Breast epithelium (tissue), 4 donors: ENCODE measurements at places on chromosomes 16 and 17. TPM values are rescaled to one million over a fixed set of nuclear protein-coding genes. Genes with fewer than 3 reads are reported as not detected.

- no peaks in the 10 kb centered on the region for H3K27me3 ChIP-seq
- no peaks in the 10 kb centered on the region for H3K36me3 ChIP-seq
- no peak overlapping the region for H3K4me3 ChIP-seq
- no peak overlapping the region for H3K27ac ChIP-seq
- no peaks in the 10 kb centered on the region for H3K4me1 ChIP-seq
- no peak for DNase-seq
Measured at GRCh38 chr16:80025236-80025635, 424.7 kb upstream of the MAF start.

DNA sequence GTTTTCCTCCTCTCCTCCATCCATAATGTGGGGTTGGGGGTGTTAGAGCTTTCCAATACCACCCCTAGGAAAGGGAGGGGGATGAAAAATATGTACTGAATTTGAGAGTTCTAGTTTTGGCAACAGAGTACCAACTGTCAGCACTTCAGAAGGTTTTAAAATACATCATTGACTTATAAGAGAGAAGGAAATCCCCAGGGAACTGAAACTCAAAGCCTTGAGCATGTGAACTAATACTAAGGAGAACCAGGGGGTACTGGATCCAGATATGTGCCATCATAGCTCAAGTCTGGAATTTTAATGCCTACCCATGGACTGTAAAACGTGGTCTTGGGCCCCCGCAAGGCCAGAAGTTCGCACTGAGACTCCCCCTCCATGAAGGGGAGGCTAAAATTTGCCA, 15.8 kb downstream of the CACNG5 start:
- no peak for DNase-seq
- no peaks in the 10 kb centered on the region for H3K27me3 ChIP-seq
- H3K36me3 ChIP-seq: no peaks in the 10 kb centered on the region
- no peak overlapping the region for H3K4me3 ChIP-seq

DNA sequence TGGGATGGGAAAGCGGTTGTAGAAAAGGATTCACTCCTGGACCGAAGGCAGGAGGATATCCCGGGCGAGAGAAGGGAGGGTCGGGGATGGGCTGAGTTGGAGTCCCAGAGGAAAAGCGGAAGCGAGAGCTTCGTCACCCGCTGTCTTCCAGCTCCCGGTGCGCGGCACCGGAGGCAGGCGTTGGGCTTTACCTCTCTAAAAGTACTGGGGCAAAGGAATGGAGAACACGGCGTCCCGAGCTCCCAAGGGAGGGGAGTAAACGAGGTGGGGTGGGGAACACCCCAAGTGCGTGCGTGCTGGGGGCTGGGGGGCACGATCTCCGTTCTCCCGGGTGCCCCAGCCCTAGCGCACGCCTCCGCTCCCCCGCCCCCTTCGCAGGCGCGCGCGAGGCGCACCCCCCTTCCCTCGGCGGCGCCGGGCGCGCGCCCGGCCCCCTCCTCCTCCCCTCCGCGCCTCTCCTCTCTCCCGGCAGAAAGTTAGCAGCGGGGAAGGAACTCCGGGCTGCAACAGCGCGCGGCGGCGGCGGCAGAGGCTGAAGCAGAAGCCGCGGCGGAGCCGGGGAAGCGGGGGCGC, at the start of gene HS3ST4:
Gene HS3ST4 (plus strand): TSS at position 441 of the 573 bp plus-strand sequence.
- no peaks in the 10 kb centered on the region for H3K36me3 ChIP-seq
- H3K4me1 ChIP-seq: peaks cover 5% of the 10 kb centered on the region
- H3K27me3 ChIP-seq: peaks cover 5% of the 10 kb centered on the region
- no peak for DNase-seq
- H3K27ac ChIP-seq: no peak within 1 kb of the TSS

GRCh38 chr17:82003411-82004381, 19.0 kb downstream of the CENPX start:
- no peaks in the 10 kb centered on the region for H3K27me3 ChIP-seq
- peaks cover 8% of the 10 kb centered on the region for H3K4me1 ChIP-seq
- no peaks in the 10 kb centered on the region for H3K36me3 ChIP-seq
- no peak overlapping the region for H3K4me3 ChIP-seq

GRCh38 chr16:52837251-52837650, 215.4 kb downstream of the CHD9NB start:
- DNase-seq: no peak
- no peaks in the 10 kb centered on the region for H3K4me1 ChIP-seq
- no peak overlapping the region for H3K27ac ChIP-seq
- no peaks in the 10 kb centered on the region for H3K36me3 ChIP-seq
- H3K27me3 ChIP-seq: no peaks in the 10 kb centered on the region

GRCh38 chr17:68288375-68288774, 2.6 kb downstream of the SLC16A6 start:
- H3K27me3 ChIP-seq: peaks cover 13% of the 10 kb centered on the region
- no peak for DNase-seq
- H3K27ac ChIP-seq: no peak overlapping the region
- no peak overlapping the region for H3K4me3 ChIP-seq
- no peaks in the 10 kb centered on the region for H3K4me1 ChIP-seq

DNA sequence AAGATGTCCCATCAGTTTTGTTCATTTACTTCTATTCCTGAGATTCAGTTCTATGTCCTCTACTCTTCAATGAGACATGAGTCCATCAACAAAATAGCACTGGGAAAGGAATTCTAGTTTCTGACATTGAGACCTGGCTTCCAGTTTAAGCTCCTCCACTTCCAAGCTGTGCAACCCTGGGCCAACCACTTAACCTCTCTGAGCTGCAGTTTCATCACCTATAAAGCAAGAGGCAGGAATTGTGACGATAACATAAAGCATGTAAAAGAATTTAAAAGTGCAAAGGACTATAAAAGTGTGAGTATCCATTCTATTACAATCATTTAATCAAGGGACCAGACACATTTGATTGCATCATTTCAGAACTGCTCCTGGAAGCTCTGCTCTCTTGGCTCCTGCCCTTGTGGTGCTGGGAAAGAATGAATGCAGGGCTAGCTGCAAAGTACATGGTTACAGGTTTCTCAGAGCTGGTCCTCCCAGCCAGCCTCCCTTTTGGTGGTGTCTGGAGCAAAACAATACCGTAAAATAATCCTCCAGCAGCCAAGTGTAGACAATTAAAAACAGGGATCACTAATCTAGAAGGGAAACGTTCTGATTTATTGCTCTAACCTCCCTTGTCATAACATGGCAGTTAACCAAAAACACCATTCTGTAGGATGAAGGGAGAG, 113.9 kb downstream of the VPS53 start:
- no peak overlapping the region for H3K27ac ChIP-seq
- no peak for DNase-seq
- H3K4me3 ChIP-seq: no peak overlapping the region
- H3K27me3 ChIP-seq: no peaks in the 10 kb centered on the region
- peaks cover 6% of the 10 kb centered on the region for H3K4me1 ChIP-seq
- H3K36me3 ChIP-seq: no peaks in the 10 kb centered on the region

DNA sequence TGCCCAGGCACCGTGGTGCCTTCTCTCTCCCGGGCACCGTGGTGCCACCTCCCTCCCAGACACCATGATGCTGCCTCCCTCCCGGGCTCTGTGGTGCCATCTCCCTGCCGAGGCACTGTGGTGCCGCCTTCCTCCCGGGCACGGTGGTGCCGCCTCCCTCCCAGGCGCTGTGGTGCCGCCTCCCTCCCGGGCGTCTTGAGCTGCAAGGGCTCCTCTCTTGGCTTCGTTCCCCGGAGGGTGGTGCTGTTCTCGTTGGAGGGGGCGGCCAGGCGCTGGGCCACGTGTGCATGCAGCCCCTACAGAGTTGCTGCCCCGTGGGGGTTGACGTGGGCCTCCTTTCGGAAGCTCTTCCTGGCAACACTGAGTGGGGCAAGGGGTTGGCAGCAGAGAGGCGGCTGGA, 8.2 kb downstream of the CENPX start:
- H3K4me1 ChIP-seq: no peaks in the 10 kb centered on the region
- H3K27ac ChIP-seq: no peak overlapping the region
- no peaks in the 10 kb centered on the region for H3K27me3 ChIP-seq
- H3K4me3 ChIP-seq: no peak overlapping the region

- H3K4me3 ChIP-seq: peak overlapping the region; percentile 93
- no peak for DNase-seq
- peak overlapping the region; percentile 44 for H3K27ac ChIP-seq
- peaks cover 12% of the 10 kb centered on the region for H3K4me1 ChIP-seq
Measured at GRCh38 chr17:5000237-5000639, 2.5 kb downstream of the KIF1C start.

GRCh38 chr17:49723423-49723822, 15.7 kb upstream of the SLC35B1 start:
- no peaks in the 10 kb centered on the region for H3K27me3 ChIP-seq
- no peaks in the 10 kb centered on the region for H3K4me1 ChIP-seq
- peak; percentile 22 for DNase-seq
- no peak overlapping the region for H3K4me3 ChIP-seq

DNA sequence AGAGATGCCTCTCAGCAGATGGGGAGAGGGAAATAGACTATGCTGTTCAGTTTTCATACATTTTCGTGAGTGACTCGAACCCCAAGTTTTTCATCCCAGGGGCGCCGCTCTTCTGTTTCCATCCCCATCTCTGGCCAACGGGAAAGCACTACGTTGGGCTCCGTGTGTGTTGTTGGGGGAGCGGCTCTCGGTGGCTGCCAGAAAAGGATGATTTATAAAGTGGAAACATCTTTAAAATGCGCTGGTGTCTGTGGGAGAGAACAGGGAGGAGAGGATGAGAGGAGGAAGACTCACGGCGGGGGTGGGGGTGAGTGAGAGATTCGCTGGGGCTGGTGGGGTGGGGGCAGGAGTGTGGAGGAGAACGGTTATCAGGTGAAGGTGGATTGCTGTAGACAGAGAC, 5.8 kb downstream of the TBX4 start:
- no peaks in the 10 kb centered on the region for H3K27me3 ChIP-seq
- H3K4me3 ChIP-seq: no peak overlapping the region
- no peaks in the 10 kb centered on the region for H3K36me3 ChIP-seq
- no peak overlapping the region for H3K27ac ChIP-seq

- no peaks in the 10 kb centered on the region for H3K36me3 ChIP-seq
- no peaks in the 10 kb centered on the region for H3K4me1 ChIP-seq
- H3K4me3 ChIP-seq: no peak overlapping the region
- H3K27ac ChIP-seq: no peak overlapping the region
- no peaks in the 10 kb centered on the region for H3K27me3 ChIP-seq
Measured at GRCh38 chr16:52099382-52099781, 447.6 kb downstream of the TOX3 start.

GRCh38 chr17:38421171-38421841, 7.0 kb upstream of the ARHGAP23 start:
- H3K36me3 ChIP-seq: no peaks in the 10 kb centered on the region
- no peak overlapping the region for H3K4me3 ChIP-seq
- no peak overlapping the region for H3K27ac ChIP-seq
- H3K27me3 ChIP-seq: peaks cover 5% of the 10 kb centered on the region

GRCh38 chr16:1297018-1297696, 12.3 kb upstream of the UBE2I start:
- H3K27ac ChIP-seq: peak overlapping the region; percentile 89
- no peaks in the 10 kb centered on the region for H3K27me3 ChIP-seq
- no peaks in the 10 kb centered on the region for H3K36me3 ChIP-seq
- H3K4me1 ChIP-seq: no peaks in the 10 kb centered on the region
- H3K4me3 ChIP-seq: no peak overlapping the region

- H3K4me3 ChIP-seq: no peak overlapping the region
- no peaks in the 10 kb centered on the region for H3K36me3 ChIP-seq
- no peak for DNase-seq
- H3K4me1 ChIP-seq: no peaks in the 10 kb centered on the region
Measured at GRCh38 chr16:61195006-61195405, 841.2 kb downstream of the CDH8 start.

GRCh38 chr17:7072406-7072805, 7.6 kb downstream of the CLEC10A start:
- H3K4me3 ChIP-seq: no peak overlapping the region
- no peak for DNase-seq
- H3K27me3 ChIP-seq: no peaks in the 10 kb centered on the region
- H3K4me1 ChIP-seq: no peaks in the 10 kb centered on the region

GRCh38 chr16:1689853-1690252, 11.8 kb downstream of the JPT2 start:
- no peak overlapping the region for H3K4me3 ChIP-seq
- H3K27ac ChIP-seq: peak overlapping the region; percentile 73
- H3K36me3 ChIP-seq: no peaks in the 10 kb centered on the region
- H3K27me3 ChIP-seq: no peaks in the 10 kb centered on the region
- DNase-seq: no peak
- H3K4me1 ChIP-seq: no peaks in the 10 kb centered on the region

GRCh38 chr16:85652431-85653221, 36.1 kb downstream of the GINS2 start:
- H3K27ac ChIP-seq: peak overlapping the region; percentile 59
- DNase-seq: no peak

GRCh38 chr16:79986352-79986751, 385.8 kb upstream of the MAF start:
- no peak overlapping the region for H3K4me3 ChIP-seq
- no peaks in the 10 kb centered on the region for H3K36me3 ChIP-seq
- no peak overlapping the region for H3K27ac ChIP-seq
- no peaks in the 10 kb centered on the region for H3K27me3 ChIP-seq
- no peaks in the 10 kb centered on the region for H3K4me1 ChIP-seq
- DNase-seq: no peak

DNA sequence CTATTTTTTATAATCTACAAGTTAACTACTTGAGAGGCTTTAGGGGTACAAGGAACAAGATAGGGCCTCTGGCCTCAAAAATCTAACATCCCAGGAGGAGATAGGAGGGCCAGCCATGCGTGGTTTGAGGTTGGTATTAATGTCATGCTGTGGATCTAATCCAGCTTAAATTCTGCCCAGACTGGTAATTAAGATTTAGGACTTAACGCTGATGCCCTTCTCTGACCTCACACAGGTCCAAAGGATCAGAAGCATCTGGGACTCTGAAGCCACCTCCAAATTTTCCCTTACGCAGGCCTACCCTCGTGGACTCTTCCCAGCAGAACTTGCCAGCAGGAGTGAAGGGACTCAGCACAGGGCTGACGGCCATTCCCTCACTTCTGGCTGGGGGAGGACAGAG, 15.1 kb downstream of the SLC6A4 start:
- no peaks in the 10 kb centered on the region for H3K36me3 ChIP-seq
- no peak overlapping the region for H3K4me3 ChIP-seq
- no peaks in the 10 kb centered on the region for H3K27me3 ChIP-seq

DNA sequence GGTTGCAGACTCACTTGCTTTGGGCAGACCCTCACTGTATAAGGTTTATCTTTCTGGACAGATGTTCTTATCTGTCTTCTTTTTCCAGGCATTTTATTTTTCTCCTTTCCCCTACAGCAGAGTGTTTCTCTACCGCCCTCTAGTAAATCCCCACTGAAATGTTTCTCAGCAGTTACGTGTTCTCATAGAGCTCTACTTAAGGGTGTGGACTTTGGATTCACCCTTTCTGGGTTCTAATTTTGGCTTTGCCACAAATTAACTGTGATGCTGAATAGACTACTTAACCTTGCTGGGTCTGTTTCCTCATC, 2.0 kb downstream of the ADAT1 start:
- peaks cover 11% of the 10 kb centered on the region for H3K4me1 ChIP-seq
- DNase-seq: no peak
- no peaks in the 10 kb centered on the region for H3K27me3 ChIP-seq
- no peak overlapping the region for H3K27ac ChIP-seq
- H3K36me3 ChIP-seq: no peaks in the 10 kb centered on the region

- no peaks in the 10 kb centered on the region for H3K27me3 ChIP-seq
- no peak for DNase-seq
- no peak overlapping the region for H3K27ac ChIP-seq
- H3K36me3 ChIP-seq: no peaks in the 10 kb centered on the region
- no peak overlapping the region for H3K4me3 ChIP-seq
Measured at GRCh38 chr17:80761110-80761871, 216.7 kb downstream of the RPTOR start.

NAA38 gene
- total RNA-seq: 89.9 TPM

RAB11FIP4 gene
- 18.7 TPM for total RNA-seq

ZBTB4 gene
- total RNA-seq: 46.9 TPM

GPR142 gene
- not detected for total RNA-seq

SDR42E2 gene
- 0.16 TPM for total RNA-seq

CD300E gene
- total RNA-seq: under 0.01 TPM

KRT9 gene
- 0.44 TPM for total RNA-seq

NDUFAB1 gene
- total RNA-seq: 59.4 TPM

CCL1 gene
- total RNA-seq: not detected

BAHCC1 gene
- 17.0 TPM for total RNA-seq
